ENCODE measurements at places on chromosomes 1 and 21.

- no peak for DNase-seq
Observed at GRCh38 chr1:214066936-214067335, 79.2 kb downstream of the PROX1 start.

GRCh38 chr1:220990427-220991339 lies 111.4 kb downstream of the HLX start:
- no peak for DNase-seq

DNA sequence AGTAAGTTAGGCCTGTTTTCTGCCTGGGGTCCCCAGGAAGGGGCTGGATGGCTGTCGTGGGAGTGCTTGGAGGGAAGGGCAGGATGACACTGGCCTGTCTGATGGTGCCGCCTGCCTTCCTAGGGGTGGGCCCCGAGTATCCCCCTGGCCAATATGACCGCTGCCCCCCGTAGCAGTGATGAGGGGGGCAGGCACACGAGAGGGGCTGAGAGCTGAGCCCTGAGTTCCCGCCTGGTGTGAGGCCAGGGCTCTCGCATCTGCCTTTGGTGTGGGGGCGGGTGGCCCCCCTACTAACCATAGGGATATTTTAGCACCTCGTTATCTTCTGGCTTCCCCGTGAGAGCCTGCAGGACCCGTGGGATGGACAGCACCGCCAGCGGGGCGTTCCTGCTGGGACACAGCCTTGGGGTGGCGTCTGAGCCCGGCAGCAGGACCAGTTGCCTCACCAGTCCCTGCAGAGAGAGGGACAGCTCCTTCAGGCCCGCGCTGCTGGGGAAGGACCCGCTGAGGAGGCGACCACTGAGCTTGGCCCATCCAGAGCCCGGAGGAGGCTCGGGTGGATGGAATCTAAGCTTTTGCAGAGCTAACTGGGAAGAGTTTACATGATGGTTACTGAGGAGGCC lies 10.4 kb downstream of the KRTAP10-1 start:
- no peak for DNase-seq

GRCh38 chr1:24020025-24020424 lies 39.9 kb upstream of the SRSF10 start:
- DNase-seq: no peak

GRCh38 chr1:35470977-35471613 lies 86.1 kb downstream of the KIAA0319L start:
- DNase-seq: no peak

GRCh38 chr1:6271006-6271405 lies 10.1 kb upstream of the GPR153 start:
- DNase-seq: no peak

DNA sequence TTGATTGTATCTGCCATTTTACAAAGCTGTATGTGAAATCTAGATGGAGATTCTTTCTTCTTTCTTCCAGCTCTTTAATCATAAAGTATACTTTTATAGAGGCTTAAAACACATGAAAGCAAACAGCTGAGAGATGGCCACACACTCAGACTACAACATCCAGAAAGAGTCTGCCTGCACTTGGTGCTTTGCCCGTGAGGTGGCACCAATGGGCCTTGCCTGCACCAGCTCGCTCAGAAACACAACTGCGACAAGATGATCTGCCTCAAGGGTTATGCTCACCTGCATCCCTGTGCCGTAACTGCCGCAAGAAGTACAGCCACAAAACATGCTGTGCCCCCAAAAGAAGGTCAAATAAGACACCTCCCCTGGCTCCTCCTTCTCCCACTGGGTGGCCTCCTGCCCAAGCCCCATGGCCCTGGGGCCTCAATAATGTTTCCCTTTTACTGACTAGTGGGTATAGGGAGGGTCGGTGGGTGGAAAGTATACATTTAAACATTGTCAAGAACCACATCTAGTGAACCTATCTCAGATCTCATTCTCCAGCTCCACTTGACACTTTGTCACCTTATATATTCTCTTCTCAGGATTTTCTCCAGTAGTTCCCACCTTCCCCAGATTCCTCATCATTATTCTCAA lies 66.7 kb upstream of the ANGPTL3 start:
- no peak for DNase-seq

All from stimulated activated CD8-positive, alpha-beta memory T cell treated with anti-CD3 and anti-CD28 coated beads, Interleukin-7, amount 100 ng/mL, for 24 hours (primary cell).